ENCODE measurements at places on chromosomes 3 and 15. TPM values are rescaled to one million over a fixed set of nuclear protein-coding genes. Genes with fewer than 3 reads are reported as not detected.

The CNTN4 gene
- 0.68 TPM for total RNA-seq

The PRR23A gene
- total RNA-seq, result not detected

The SLC25A36 gene
- total RNA-seq, result 17.5 TPM

The SRGAP3 gene
- total RNA-seq, result 5.2 TPM

The GNAT1 gene
- 0.08 TPM for total RNA-seq

The KLHDC8B gene
- total RNA-seq, result 39.6 TPM

The SERINC4 gene
- total RNA-seq, result 0.36 TPM

The NMB gene
- 12.8 TPM for total RNA-seq

The DUOX1 gene
- 114 TPM for total RNA-seq

The RBP2 gene
- total RNA-seq, result not detected

The CAMK2N2 gene
- total RNA-seq, result 0.24 TPM

All from esophagus mucosa (tissue), 1 donor.